Suppressor macrophage treated with lipopolysaccharide for 1 hour (primary cell): ENCODE measurements at places on chromosomes 2 and 18.

DNA sequence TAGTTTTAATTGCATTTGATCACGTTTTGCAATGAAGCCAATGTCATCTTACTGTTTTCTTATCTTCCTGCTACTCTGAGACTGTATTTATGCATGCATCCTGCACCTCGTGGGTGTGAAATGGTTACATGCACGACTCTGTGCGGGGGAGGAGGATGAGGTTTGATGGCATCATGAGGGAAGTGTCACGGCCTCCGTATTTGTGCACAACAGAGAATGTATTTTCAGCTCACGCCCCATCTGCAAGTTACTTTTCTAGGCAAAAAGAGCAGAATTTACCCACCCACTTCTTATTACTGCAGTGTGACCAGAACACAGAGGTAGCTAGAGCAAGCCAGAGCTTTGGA is 145.1 kb downstream of the TDRD15 start:
- DNase-seq = peak; percentile 41

- DNase-seq = no peak
Observed at GRCh38 chr18:33660696-33661310, 82.8 kb downstream of the ASXL3 start.

GRCh38 chr2:140905083-140905781 is 1225.6 kb downstream of the LRP1B start:
- DNase-seq = no peak

DNA sequence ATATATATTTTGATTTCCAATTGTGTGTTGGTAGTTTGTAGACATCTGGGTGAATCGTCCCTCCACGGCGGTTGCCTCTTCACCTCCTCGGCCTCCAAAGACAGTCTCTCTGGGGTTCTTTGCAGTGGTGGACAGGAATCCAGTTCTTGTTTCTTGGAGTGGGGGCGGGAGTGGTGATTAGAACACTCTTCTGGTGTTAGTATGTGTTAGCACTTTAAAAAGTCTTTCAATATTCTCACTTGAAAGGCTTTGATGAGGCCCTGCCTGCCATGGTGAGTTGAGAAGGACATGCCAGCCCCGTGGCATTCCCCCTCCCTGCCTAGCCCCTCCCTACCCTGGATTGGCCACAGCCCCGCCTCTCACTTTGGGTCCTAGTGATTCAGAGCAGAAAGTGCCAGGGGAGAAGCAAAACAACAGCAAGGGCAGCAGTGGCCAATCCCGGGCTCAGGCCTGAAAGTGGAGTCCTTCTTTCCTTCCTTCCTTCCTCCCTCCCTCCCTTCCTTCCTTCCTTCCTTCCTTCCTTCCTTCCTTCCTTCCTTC is 316.8 kb upstream of the HS6ST1 start:
- DNase-seq = peak; percentile 62

DNA sequence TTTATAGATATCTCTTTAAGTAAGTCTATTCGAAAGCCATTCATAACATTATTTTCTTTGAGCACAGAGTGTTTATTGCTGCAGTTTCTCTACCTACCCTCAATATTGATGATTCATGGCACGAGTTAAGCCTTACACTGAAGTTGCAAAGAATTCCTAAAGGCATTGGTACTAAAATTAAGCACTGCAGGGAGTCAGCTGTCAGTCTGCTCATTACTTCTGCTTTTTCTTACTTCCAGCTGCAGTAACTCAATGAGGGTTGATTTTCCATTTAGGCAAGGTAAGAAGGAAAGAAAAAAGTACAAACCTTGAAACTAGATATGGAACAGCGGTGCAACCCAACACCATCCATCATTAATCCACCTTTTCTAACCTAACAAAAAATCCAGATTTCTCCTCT is 65.2 kb downstream of the RNF152 start:
- DNase-seq = peak; percentile 31

- DNase-seq = no peak
Observed at GRCh38 chr2:59000796-59001195, 759.7 kb upstream of the FANCL start.

DNA sequence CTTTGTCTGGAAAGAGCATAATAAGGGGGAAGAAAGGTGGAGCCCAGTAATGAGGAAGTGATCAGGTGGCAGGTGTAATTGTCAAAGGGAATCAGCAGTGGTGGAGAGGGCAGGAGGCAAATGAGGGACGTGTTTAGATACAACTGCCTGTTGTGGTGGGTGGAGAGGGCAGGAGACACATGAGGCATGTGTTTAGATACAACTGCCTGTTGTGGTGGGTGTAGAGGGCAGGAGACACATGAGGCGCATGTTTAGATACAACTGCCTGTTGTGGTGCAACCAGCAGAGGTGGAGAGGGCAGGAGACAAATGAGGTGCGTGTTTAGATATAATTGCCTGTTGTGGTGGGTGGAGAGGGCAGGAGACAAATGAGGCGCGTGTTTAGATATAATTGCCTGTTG is 173.1 kb downstream of the ANKRD30B start:
- DNase-seq = no peak

GRCh38 chr18:9804517-9805104 is 81.2 kb upstream of the TXNDC2 start:
- DNase-seq = no peak

DNA sequence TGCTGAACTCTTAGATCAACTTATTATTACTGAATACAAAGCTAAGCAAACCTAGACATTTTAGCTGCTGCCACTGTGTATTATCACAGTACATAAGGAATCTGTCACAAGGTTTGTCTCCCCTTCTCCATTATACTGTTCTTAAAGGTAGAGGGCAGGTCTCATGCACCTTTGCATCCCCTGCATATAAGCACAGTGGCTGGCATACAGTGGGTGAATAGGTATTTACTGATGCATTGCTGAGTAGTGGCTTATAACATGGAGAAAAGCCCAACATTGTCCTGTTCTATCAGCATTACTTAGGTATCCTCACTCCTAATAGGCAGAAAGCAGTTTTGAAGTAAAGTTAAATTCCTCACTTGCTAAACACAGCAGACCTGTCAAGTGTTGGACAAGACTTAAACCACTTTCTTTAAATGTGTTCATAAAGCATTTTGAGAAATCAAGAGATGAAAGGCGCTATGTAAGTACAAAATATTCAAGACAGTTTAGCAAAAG is 43.6 kb downstream of the SF3B1 start:
- no peak for DNase-seq

- peak; percentile 26 for DNase-seq
Observed at GRCh38 chr2:76953733-76954347, 568.3 kb downstream of the LRRTM4 start.

- no peak for DNase-seq
Observed at GRCh38 chr2:133326652-133327397, 241.4 kb downstream of the NCKAP5 start.

- DNase-seq = no peak
Observed at GRCh38 chr18:48060970-48061369, 130.5 kb upstream of the SMAD2 start.

GRCh38 chr18:29560270-29560669 is 1383.3 kb upstream of the CDH2 start:
- DNase-seq = peak; percentile 21

- DNase-seq = no peak
Observed at GRCh38 chr2:144455987-144456386, 63.9 kb downstream of the ZEB2 start.

DNA sequence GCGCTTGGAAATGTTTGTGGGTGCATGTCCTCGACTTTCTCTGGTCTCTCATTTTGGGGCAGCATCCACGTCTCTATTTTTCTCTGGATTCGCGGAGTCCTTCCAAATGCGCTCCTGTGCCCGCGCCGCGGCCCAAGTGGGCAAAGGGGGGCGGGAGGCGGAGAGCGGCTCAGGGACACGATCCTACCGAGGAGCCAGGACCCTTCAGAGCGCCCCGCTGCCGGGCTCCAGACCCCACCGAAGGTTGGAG is 990 bp downstream of the EPAS1 start:
- DNase-seq = no peak

GRCh38 chr2:224034017-224034416 is 5.1 kb downstream of the SERPINE2 start:
- DNase-seq = no peak

DNA sequence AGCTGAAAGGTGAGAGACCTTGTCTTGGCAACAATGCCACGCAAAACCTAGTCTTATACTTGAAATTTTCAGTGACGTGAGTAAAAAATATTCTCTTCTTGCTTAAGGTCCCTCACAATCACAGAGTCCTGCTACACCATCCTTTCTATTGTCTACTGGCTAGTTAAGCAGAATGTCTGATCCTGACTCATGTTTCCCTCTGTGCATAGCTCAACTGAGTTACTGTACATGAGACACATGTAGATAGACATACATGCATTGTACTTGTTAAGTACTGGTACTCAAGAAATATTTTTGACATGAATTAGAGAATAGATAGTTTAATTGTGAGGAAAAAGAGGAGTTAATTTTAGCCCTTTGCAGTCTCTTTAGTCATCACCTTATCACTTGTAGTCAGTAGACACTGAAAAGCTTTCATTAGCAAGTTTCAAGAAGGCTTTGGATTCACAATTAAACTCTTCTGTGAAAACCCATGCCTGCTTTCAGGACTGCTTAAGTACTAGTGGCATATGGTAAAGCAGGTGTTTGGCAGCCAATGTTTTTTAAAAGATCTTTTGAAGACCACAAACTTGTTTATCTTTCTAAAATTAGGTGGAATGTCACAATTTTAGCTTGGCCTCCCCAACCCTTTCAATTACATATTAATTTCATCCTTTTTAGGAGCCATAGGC is 158.7 kb upstream of the CCDC150 start:
- DNase-seq = no peak

DNA sequence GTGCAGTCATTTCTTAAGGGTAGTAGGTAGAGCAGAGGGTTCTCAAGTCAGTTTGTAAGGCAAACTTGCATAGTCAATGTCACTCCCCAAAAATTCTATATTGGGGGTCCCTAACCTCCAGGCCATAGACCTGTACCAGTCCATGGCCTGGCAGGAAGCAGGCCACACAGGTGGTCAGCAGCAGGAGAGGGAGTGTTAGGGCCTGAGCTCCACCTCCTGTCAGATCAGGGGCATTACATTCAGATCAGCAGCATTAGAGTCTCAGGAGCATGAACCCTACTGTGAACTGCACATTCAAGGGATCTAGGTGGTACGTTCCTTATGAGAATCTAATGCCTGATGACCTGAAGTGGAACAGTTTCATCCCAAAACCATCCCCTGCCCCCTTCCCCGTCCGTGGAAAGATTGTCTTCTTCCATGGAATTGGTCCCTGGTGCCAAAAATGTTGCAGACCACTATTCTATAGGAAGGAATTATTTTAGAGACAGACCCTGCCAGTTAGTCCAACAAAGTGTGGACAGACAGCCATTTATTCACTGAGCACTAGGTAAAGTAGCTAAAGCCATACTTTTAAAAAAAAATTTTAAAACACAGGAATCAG is 6.7 kb downstream of the COA5 start:
- peak; percentile 7 for DNase-seq

GRCh38 chr2:509888-510287 is 167.3 kb downstream of the TMEM18 start:
- DNase-seq = no peak

DNA sequence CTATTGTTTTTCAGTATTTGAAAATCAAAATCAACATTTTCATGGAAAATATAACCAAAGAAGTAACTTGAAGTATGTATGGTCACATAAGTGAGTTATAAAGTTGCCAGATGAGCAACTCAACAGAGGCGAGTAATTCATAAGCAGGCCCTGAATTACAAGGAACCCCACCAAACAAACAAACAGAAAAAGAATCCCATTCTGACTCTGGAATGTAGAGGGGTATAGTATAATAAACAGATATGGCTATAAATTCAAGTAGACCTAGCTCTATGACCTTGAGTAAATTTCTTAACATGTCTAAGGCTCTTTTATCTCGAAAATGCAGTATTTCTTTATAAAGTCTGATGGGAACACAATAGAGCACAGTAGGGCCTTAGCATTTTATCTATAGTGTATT is 4.7 kb upstream of the CDH2 start:
- DNase-seq = no peak

GRCh38 chr18:44673256-44673880 is 7.3 kb upstream of the SETBP1 start:
- DNase-seq = no peak

- no peak for DNase-seq
Observed at GRCh38 chr2:85950743-85951142, 62.0 kb upstream of the ST3GAL5 start.

- DNase-seq = peak; percentile 51
Observed at GRCh38 chr2:98730053-98730706, 752 bp downstream of the MGAT4A start.

DNA sequence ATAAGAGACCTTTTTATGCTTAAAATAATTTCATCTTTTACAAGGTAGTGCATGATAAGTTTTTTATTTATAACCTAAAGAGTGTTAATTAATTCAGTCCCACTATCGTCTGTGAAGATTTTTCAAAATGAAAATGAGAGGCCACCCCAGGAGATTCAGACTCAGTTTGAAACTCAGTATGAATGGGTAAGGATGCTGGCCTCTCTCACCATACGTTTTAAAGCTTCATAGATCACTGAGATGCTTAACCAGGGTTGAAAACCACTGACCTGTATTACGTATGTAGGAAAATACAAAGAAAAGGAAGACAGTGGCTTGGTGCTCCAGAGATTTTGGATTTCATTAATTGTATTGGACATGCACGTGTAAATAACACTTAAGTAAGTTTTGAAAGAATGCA is 278.7 kb downstream of the FSIP2 start:
- DNase-seq = no peak

- no peak for DNase-seq
Observed at GRCh38 chr2:126275098-126275497, 380.9 kb upstream of the GYPC start.

- no peak for DNase-seq
Observed at GRCh38 chr18:42778024-42778423, 337.5 kb downstream of the RIT2 start.

- DNase-seq = peak; percentile 93
Observed at GRCh38 chr18:49212819-49213218, 247.6 kb downstream of the DYM start.

GRCh38 chr2:28377984-28378678 is 14.5 kb upstream of the FOSL2 start:
- no peak for DNase-seq

DNA sequence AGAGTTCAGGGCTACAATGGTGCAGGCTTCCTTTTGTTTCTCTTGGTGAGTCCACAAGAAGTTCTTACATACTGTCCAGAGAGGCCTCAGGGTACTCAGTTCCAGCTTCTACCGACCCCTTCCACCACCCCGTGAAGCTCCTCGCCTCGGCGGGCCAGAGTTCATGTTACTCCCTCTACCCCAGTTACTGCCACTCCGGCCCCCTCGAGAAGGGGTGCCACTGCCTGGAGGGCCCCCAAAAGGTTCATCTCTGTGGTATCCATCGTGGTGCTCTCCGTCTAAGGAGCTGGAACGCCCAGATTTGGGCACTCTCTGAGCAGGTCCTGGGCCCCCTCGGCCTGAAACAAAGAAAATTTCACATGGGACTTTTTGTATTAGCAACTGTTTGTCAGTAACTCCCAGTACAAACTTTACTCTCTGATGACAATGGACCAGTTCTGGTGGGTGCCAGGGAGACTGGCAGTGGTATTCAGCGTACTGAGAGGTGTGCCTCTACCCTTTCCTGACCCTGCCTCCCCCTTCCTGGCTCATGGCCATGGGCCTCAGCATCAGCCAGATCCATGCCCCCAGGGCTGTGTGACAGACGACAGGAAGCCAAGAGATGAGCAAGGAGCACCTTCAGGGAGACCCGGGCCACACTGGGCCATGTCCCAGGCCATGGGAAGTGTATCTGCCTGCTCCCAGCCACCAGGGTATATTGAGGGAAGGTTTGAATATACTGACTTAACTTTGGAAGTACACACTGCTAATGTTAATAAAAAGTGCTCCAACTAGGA is 5.1 kb downstream of the SFT2D3 start:
- DNase-seq = no peak
